CD4-positive, alpha-beta T cell (primary cell): ENCODE measurements at places on chromosomes 6 and 20.

DNA sequence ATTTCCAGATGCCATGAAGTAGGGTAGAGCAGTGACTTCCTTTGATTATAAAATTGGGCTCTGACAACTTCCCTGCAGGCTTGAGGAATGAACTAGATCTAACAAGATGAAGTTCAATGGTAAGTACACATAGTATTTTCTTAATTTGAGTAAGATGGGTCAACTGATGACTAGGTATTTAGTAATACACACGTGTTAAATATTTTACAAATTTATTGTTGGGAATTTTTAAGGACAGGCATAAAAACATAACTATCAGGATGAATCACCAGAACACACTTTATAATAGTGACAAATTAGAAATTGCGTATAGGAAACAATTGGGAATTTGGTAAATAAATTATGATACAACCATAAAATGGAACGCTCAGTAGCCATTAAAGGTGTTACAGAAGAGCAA lies 762.4 kb upstream of the SLC35B3 start:
- no peak for DNase-seq
- H3K36me3 ChIP-seq: no peaks in the 10 kb centered on the region
- no peak overlapping the region for H3K27ac ChIP-seq
- no peak overlapping the region for H3K4me3 ChIP-seq
- no peaks in the 10 kb centered on the region for H3K27me3 ChIP-seq

- DNase-seq: peak; percentile 10
- H3K4me1 ChIP-seq: peaks cover 17% of the 10 kb centered on the region
- no peak overlapping the region for H3K27ac ChIP-seq
- H3K4me3 ChIP-seq: no peak overlapping the region
- peaks cover 18% of the 10 kb centered on the region for H3K27me3 ChIP-seq
Observed at GRCh38 chr20:63027922-63028389, 21.2 kb upstream of the BHLHE23 start.

- no peaks in the 10 kb centered on the region for H3K36me3 ChIP-seq
- H3K4me1 ChIP-seq: no peaks in the 10 kb centered on the region
- no peak for DNase-seq
- no peaks in the 10 kb centered on the region for H3K27me3 ChIP-seq
- no peak overlapping the region for H3K27ac ChIP-seq
Observed at GRCh38 chr20:19314621-19315020, 102.2 kb downstream of the SLC24A3 start.

DNA sequence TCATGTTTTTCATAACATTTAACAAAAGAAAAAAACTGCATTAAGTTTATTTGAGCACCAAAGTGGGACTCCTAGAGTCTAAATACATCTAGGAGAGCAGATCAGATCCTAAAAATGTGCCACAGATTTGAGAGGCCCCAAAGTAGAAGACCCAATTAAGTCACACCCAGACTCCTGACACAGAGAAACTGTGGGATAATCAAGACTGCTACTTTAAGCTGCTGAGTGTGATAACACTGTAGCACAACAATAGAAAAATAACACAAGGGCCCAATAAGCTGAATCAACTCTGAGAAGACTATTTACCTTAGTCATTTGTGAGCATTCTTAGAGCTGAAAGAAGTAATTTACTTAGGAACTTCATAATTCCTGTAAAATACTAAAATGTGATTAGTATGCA lies 26.0 kb downstream of the TRDN start:
- no peaks in the 10 kb centered on the region for H3K27me3 ChIP-seq
- DNase-seq: no peak
- H3K36me3 ChIP-seq: no peaks in the 10 kb centered on the region
- H3K27ac ChIP-seq: no peak overlapping the region
- no peak overlapping the region for H3K4me3 ChIP-seq

DNA sequence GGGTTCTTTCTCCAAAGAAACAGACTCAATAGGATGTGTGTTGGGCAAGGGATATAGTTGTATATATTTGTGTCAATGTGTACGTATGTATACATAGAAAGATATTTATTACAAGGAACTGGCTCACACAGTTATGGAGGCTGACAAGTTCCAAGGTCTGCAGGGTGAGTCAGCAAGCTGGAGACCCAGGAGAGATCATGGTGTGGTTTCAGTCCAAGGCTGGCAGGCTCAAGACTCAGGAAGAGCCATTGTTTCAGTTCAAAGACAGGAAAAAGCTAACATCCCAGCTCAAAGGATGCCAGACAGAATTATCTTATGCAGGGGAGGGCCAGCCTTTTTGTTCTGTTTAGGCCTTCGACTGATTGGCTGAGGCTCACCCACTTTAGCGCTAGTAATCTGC lies 89.9 kb upstream of the RALGAPA2 start:
- no peak overlapping the region for H3K4me3 ChIP-seq
- H3K4me1 ChIP-seq: no peaks in the 10 kb centered on the region
- H3K27ac ChIP-seq: no peak overlapping the region
- H3K27me3 ChIP-seq: no peaks in the 10 kb centered on the region
- no peaks in the 10 kb centered on the region for H3K36me3 ChIP-seq

DNA sequence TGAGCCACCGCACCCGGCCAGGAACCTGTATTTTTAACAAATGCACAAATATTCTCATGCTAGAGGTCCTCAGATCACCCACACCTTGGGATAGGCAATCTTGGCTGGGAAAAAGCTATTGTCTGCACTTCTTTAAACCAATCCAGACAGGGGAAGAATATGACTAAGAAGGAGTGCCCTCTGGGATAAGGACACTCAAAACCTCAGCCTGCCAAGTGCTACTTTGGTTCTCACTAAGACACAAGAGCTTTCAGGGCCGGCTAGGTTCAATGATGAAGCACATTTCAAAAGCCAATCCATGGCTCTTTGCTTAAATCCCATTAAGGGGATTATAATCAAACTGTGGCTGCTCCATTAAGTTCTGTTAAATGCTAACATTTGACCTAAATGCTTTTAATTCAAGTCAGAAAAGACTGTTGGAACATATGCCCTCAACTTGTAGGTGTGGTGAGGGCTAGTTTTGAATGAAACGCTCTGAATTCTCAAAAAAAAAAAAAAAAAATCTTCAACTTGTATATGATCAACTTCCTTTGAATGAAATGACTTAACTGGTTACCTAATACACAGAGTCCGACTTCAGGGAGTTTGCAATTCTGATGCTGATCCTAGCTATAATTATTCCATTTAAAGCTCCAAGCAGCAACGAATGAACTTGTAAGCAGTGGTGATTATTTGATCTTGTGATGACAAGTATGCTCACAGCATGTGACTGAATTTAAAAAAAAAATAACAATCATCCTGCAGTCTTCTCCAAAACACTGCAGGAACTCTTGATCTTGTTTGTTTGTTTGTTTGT lies 56.6 kb downstream of the SLC23A2 start:
- H3K4me3 ChIP-seq: no peak overlapping the region
- peaks cover 6% of the 10 kb centered on the region for H3K36me3 ChIP-seq
- no peak overlapping the region for H3K27ac ChIP-seq
- no peak for DNase-seq
- no peaks in the 10 kb centered on the region for H3K27me3 ChIP-seq

DNA sequence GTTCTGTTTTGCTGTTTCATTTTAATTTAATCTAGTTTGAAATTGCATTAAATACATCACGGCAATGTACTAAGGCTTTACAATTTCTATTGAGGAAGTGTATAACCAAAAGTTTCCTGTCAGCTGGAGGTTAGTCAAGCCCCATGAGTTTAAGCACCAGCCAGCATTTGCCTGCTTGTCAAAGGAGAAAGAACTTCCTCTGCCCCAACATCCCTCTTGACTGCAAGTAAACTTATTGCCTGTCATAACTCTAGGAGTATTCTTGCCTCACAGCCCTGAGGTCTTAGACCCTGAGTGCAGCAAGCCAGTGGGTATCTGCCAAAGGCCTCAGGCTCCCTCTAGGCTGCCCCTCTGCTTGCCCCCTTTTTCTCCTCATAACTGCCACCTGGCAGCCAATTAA lies 106.7 kb upstream of the INSM1 start:
- H3K4me3 ChIP-seq: no peak overlapping the region
- DNase-seq: peak; percentile 13
- H3K36me3 ChIP-seq: no peaks in the 10 kb centered on the region
- no peaks in the 10 kb centered on the region for H3K4me1 ChIP-seq

GRCh38 chr20:54661880-54662465 lies 186.6 kb downstream of the DOK5 start:
- H3K36me3 ChIP-seq: no peaks in the 10 kb centered on the region
- H3K4me1 ChIP-seq: no peaks in the 10 kb centered on the region
- DNase-seq: no peak
- H3K4me3 ChIP-seq: no peak overlapping the region
- no peak overlapping the region for H3K27ac ChIP-seq
- peaks cover 3% of the 10 kb centered on the region for H3K27me3 ChIP-seq

GRCh38 chr20:35541118-35541782 lies 628 bp upstream of the ERGIC3 start:
- peaks cover 5% of the 10 kb centered on the region for H3K36me3 ChIP-seq
- H3K4me3 ChIP-seq: peak overlapping the region; percentile 75
- DNase-seq: no peak
- peaks cover 18% of the 10 kb centered on the region for H3K4me1 ChIP-seq
- H3K27me3 ChIP-seq: no peaks in the 10 kb centered on the region

DNA sequence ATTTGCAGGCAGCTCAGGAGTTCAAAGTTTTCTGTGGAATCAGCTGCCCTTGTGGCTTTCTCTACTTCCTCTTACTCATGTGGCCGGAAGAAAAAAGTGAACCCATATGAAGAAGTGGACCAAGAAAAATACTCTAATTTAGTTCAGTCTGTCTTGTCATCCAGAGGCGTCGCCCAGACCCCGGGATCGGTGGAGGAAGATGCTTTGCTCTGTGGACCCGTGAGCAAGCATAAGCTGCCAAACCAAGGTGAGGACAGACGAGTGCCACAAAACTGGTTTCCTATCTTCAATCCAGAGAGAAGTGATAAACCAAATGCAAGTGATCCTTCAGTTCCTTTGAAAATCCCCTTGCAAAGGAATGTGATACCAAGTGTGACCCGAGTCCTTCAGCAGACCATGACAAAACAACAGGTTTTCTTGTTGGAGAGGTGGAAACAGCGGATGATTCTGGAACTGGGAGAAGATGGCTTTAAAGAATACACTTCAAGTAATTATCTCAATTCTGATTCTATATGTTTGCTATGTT lies 1.1 kb downstream of the MGME1 start:
- H3K27me3 ChIP-seq: no peaks in the 10 kb centered on the region
- H3K4me1 ChIP-seq: peaks cover 40% of the 10 kb centered on the region
- H3K36me3 ChIP-seq: no peaks in the 10 kb centered on the region
- peak overlapping the region; percentile 99 for H3K27ac ChIP-seq
- peak overlapping the region; percentile 69 for H3K4me3 ChIP-seq
- no peak for DNase-seq

GRCh38 chr20:19414600-19414999 lies 202.2 kb downstream of the SLC24A3 start:
- H3K27ac ChIP-seq: no peak overlapping the region
- no peaks in the 10 kb centered on the region for H3K4me1 ChIP-seq
- no peaks in the 10 kb centered on the region for H3K36me3 ChIP-seq
- H3K27me3 ChIP-seq: no peaks in the 10 kb centered on the region

DNA sequence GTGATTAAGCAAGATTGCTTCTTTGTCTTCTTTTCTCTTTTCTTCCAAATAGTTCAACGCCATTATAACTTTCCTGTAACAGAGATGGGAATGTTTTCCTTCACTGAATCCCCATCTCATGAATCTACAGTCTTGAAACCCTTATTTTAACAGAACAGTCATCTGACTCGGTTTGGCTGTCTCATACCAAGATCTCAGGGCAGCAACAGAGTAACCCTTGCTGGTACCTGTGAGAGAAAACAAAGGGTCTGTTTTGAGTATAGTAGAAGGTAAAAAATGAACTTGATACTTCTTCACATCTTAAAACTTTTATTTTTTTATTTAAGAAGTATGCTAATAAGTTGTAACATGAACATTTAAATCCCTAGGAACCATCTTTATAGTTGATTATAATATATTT lies 19.6 kb upstream of the DSE start:
- H3K36me3 ChIP-seq: no peaks in the 10 kb centered on the region
- H3K4me3 ChIP-seq: no peak overlapping the region
- H3K27me3 ChIP-seq: no peaks in the 10 kb centered on the region
- no peak for DNase-seq
- no peak overlapping the region for H3K27ac ChIP-seq

GRCh38 chr6:105836889-105837288 lies 249.2 kb upstream of the PRDM1 start:
- no peaks in the 10 kb centered on the region for H3K27me3 ChIP-seq
- no peak for DNase-seq
- H3K27ac ChIP-seq: no peak overlapping the region
- no peak overlapping the region for H3K4me3 ChIP-seq
- H3K36me3 ChIP-seq: no peaks in the 10 kb centered on the region
- no peaks in the 10 kb centered on the region for H3K4me1 ChIP-seq

GRCh38 chr20:58405504-58406291 lies 16.7 kb downstream of the VAPB start:
- no peak for DNase-seq
- H3K27ac ChIP-seq: no peak overlapping the region
- no peaks in the 10 kb centered on the region for H3K36me3 ChIP-seq
- no peaks in the 10 kb centered on the region for H3K27me3 ChIP-seq

- H3K27me3 ChIP-seq: no peaks in the 10 kb centered on the region
- H3K36me3 ChIP-seq: no peaks in the 10 kb centered on the region
- H3K27ac ChIP-seq: no peak overlapping the region
Observed at GRCh38 chr6:119482850-119483285, 133.3 kb upstream of the MAN1A1 start.

DNA sequence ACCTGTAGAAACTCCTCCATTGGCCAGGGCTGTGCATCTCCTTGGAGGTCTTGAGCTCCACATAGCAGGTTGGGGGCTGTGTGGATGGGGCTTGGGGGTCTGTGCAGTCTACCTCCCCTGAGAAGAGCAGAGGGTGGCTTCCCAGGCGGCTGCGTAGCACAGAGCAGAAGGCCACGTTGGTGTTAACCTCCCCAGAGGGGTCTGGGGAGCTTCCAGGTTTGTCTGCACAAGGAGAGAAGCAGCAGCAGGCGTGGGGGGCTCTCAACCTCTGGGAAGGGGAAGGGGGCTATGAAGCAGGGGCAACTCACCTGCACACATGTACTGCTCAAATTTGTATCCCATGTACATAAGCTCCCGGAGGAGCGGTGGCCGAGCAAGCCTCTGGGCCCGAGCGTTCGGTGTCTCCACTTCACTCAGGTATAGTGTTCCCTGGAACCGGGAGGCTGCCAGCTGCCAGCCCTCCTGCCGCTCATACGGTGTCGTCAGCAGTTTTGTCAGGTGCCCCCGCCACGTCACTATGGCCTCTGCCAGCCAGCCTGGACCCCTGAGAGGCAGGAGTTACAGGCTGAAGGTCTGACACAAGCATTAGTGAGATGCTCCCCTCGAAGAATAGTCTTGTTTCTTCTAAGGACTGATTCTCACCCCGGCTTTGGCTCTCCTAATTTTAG lies 1.2 kb downstream of the DXO start:
- H3K36me3 ChIP-seq: peaks cover 48% of the 10 kb centered on the region
- peaks cover 32% of the 10 kb centered on the region for H3K4me1 ChIP-seq
- peak overlapping the region; percentile 99 for H3K27ac ChIP-seq
- no peak for DNase-seq
- H3K4me3 ChIP-seq: peak overlapping the region; percentile 84

DNA sequence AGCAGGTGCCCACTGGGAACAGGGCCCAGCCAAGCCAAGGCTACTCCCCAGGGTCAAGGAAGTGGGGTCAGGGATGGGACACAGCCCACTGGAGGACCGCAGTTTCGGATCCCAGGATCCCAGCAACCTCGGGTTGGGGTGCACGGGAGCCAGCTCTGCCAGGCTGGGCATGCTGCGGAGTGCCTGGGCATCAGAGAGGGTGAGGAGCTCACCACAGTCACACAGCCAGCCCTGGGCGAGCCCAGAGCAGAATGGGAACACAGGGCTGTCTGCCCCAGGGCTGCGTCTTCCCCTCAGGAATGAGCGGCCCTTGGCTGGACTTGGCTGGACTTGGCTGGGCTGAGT lies 74.3 kb upstream of the SLCO4A1 start:
- no peaks in the 10 kb centered on the region for H3K4me1 ChIP-seq
- H3K36me3 ChIP-seq: no peaks in the 10 kb centered on the region
- H3K4me3 ChIP-seq: no peak overlapping the region
- no peak overlapping the region for H3K27ac ChIP-seq
- peaks cover 2% of the 10 kb centered on the region for H3K27me3 ChIP-seq
- DNase-seq: no peak
